Coronary artery (tissue), 2 donors: ENCODE measurements at places on chromosomes 4 and X.

GRCh38 chrX:47321386-47321785 lies 49.0 kb upstream of the ZNF157 start:
- no peak for DNase-seq

- no peak for DNase-seq
Measured at GRCh38 chr4:109334129-109335105, 32.0 kb upstream of the COL25A1 start.

GRCh38 chr4:89610236-89610635 lies 226.7 kb downstream of the SNCA start:
- DNase-seq = no peak

- DNase-seq = no peak
Measured at GRCh38 chrX:84487365-84488353, 14.6 kb downstream of the HDX start.

- DNase-seq = no peak
Measured at GRCh38 chr4:156770140-156770539, 201.5 kb downstream of the PDGFC start.

DNA sequence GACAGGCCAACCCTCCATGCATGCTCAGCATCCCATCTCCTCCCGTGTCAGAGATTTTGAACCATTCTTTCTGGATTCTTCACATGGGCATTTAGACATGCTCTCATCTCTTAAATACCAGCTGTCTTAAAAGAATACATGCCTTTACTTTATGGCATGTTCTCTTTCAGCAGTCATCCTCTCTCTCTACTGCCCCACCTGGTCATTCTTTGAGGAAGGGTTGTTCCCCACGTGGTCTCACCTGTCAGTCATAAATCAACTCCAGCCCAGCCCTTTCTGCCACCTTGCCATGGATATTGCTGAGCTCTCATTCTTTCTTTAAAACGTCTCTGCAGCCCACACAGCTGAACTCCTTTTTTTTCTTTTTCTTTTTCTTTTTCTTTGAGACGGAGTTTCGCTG lies 111.3 kb downstream of the ARHGAP10 start:
- no peak for DNase-seq

GRCh38 chr4:67048530-67048929 lies 496.8 kb downstream of the CENPC start:
- no peak for DNase-seq

DNA sequence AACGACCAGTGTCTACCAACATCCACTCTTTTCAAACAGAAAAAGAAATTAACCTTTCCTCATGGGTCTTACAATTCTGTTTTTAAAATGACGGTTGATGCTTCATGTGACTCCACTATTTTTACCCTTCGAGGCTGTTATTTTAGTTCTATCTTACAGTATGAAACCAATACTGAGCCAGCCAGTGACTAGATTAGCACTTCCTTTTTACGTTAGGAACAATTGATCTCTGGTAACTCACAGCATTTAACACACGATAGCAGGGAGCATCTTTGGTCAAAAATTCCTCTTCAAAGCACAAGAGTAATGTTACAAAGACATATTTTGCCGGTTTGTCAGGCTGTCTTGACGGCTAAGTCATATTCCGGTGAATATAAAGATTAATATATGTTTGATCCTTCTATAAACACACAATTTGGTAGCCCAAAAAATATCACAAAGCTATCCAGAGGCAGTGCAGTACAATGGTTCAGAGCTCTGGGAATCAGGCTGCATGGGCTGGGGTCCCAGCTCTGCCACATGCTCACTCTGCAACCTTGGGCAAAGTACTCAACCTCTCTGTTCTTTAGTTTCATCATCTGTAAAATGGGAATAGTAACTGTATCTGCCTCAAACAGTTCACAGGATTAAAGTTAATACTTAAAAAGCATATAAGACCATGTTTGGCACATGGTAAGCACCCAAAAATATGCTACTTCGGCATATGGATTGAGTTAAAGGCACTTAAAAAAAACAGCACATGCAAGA lies 62.9 kb upstream of the TXK start:
- DNase-seq = no peak

DNA sequence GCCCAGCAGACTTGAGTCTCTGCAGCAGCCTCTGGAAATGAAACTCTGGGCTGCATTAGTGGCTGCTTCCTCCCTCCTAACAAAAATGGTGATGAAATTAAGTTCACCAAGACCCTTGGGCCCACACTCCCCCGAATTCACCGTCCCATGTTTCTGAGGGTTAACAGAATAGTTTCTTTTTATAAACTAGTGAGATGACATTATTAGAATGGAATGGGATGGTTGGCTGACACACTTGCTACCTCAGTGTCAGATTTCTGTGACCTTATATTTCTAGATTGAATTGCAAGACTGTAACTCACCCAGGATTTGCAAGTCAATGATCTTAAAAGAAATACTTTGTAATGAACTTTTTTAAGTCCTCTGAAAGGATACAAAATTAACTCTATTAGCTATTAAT lies 127.1 kb downstream of the SHROOM3 start:
- DNase-seq = no peak

DNA sequence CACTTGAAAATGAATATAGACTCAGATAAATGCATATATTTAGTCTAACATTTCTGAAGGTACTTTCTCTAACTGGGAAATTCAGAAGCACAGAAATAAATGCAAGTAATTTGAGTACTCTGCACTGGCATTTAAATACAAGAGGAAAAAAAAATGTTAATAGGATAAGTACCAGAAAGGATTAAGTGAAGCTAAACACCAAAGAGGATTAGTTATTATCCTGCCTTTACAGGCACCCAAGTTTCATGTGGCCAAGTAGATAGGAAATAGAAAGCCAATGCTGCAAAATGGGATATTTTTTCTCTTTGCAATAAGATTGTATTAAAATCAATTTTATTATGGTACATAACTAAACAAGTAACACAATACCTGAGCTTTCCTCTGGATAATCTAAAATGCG lies 762.5 kb downstream of the PCDH7 start:
- DNase-seq = no peak

DNA sequence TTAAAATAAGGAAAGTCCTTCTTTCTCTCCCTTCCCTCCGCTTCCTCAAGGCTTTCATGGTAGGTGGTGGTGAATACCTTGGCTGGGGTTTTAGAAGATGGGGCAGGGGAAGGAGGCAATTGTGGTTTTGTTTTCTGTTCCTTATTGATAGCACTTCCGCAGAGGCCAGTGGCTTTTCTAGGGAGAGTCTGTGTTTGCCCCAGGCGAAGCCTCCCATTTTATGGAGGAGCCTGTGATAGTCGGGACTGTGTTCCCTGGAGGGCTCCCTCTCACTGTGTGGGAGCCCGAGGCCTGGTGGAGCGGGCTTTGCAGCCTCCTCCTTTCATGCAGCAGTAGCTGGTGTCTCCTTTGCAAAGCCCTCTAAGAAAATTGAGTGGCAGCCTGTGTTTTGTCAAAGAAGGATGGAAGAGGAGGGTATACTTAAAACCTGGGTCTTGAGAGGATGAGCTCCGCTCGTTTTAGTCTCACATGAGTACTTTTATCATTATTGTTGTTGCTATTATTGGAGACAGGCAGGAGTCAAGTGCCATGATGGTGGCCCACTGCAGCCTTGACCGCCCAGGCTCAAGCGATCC lies 29.8 kb upstream of the STOX2 start:
- no peak for DNase-seq

GRCh38 chrX:69374569-69374968 lies 129.6 kb upstream of the NALF2 start:
- DNase-seq = peak; percentile 36

- no peak for DNase-seq
Measured at GRCh38 chr4:139266208-139266582, 13.8 kb downstream of the MGARP start.

GRCh38 chrX:104250470-104250869 lies 4.3 kb downstream of the ESX1 start:
- no peak for DNase-seq

DNA sequence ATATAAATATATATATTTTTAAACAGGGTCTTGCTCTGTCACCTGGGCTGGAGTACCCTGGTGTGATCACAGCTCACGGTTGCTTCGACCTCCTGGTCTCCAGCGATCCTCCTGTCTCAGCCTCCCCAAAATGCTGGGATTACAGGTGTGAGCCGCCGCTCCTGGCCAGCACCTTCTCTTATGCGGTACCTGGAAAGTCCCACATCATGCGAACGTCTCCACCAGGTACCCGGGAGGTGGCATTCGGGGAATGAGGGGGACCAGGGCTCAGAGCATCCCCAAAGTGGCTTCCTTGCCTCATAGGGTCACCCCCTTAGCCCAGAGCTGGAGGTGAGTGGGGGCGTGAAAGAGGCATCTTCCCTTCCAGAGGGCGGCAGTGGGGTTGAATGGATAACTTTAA lies 84.0 kb upstream of the PPP2R3B start:
- DNase-seq = no peak

DNA sequence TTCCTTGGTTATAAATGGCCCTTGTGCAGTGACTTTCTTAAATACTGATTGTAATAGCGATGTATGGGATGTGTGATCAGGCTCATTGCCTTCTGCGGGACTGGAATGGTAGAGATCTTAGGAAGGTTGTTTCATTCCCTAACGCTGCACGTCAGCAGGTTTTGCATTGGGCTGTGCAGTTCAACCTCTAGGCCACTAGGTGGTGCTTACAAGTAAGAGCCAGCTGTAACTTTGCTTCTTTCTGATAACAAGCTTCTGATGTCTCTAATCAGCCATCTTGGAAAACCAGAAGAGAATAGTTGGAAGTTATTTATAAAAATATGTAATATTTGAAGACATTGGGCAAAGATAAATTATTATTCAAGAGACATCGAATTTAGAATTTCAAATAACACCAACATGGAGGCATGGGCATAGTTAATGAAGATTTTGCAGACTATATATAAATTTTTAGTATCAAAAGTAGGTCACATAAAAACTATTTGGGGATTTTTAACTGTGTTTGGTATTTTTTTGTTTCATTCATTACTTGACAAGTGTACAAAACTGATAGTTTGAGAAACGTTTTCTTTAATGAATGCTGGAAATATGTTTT lies 339.7 kb upstream of the PCDH7 start:
- DNase-seq = no peak

DNA sequence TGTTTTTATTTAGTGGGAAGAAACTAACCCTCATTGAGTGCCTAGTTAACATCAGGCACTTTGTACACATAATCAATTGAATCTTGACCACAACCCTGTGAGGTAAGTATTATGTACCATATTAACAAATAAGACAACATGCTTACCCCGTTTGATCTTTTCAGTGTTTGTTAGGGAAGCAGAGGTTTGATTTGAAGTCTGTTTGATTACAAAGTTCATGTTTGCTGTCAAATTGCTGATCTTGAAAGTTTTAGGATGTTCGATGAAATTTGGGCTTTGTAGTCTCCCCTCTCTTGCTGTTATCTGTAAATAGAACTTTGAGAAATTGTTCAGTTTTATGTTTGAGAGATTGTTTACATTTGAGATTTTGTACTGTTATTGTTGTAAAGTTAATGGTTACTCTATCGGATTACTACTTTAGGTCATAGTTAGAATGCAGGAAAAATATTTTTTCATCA lies 13.4 kb upstream of the ADH4 start:
- DNase-seq = no peak

DNA sequence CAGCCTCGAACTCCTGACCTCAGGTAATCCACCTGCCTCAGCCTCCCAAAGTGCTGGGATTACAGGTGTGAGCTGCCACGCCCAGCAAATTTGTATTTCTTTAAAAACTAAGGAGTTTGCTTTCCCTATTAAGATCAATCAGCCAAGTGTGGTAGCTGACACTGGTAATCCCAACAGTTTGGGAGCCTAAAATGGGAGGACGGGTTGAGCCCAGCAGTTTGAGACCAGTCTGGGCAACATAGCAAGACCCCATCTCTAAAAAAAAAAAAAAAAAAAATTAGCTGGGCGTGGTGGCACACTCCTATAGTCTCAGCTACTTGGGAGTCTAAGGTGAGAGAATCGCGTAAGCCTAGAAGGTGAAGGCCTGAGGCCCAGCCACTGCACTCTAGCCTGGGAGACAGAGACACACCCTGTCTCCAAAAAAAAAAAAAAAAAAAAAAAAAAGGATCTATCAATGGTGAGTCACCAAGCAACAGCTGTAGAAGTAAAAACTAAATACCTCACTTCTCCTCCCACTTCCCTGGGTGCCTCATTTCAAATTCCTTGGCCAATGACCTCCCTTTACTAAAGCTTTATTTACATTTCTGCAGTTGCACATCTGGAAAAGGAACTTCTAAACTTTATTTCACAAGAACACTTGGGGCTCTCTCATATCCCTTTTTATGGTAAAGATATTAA lies 54.5 kb downstream of the LDB2 start:
- DNase-seq = no peak
